Skeletal muscle tissue (tissue), 5 donors: ENCODE measurements at places on chromosomes 1 and 21. TPM values are rescaled to one million over a fixed set of nuclear protein-coding genes. Genes with fewer than 3 reads are reported as not detected.

The BARHL2 gene
- total RNA-seq, result not detected

The C8A gene
- not detected for total RNA-seq

The AIRE gene
- total RNA-seq, result not detected

The GSTM5 gene
- total RNA-seq, result 11.5 TPM

The WLS gene
- 68.9 TPM for total RNA-seq

The FAM131C gene
- not detected for total RNA-seq

The OR2G6 gene
- not detected for total RNA-seq

The ANKRD34A gene
- under 0.01 TPM for total RNA-seq

The MMP23B gene
- total RNA-seq, result 17.2 TPM

The TTC22 gene
- total RNA-seq, result not detected

The CLDN17 gene
- not detected for total RNA-seq

The CFAP57 gene
- 0.52 TPM for total RNA-seq

The CNIH3 gene
- total RNA-seq, result 4.2 TPM

The NUAK2 gene
- 1.0 TPM for total RNA-seq

The AMPD1 gene
- total RNA-seq, result 40.7 TPM

The SAMSN1 gene
- total RNA-seq, result 3.1 TPM

The KLHL17 gene
- total RNA-seq, result 1.0 TPM

The DISC1 gene
- total RNA-seq, result 12.5 TPM

The CSF3R gene
- 3.7 TPM for total RNA-seq

The MNDA gene
- total RNA-seq, result 4.7 TPM

The PTPRU gene
- total RNA-seq, result 27.1 TPM

The NMNAT2 gene
- 0.52 TPM for total RNA-seq

The SESN2 gene
- total RNA-seq, result 2.1 TPM

The KCNQ4 gene
- total RNA-seq, result 4.2 TPM

The SPATA45 gene
- 1.6 TPM for total RNA-seq

The TNNT2 gene
- 89.2 TPM for total RNA-seq

The AUNIP gene
- 1.6 TPM for total RNA-seq

The KCNJ9 gene
- not detected for total RNA-seq

The PLPPR4 gene
- 7.3 TPM for total RNA-seq

The TMCO4 gene
- 2.6 TPM for total RNA-seq

The FCGR3B gene
- 2.6 TPM for total RNA-seq

The SPATA1 gene
- 1.0 TPM for total RNA-seq

The SLAMF6 gene
- total RNA-seq, result 0.52 TPM

The CRP gene
- not detected for total RNA-seq

The TINAGL1 gene
- 17.2 TPM for total RNA-seq

The HSF2BP gene
- total RNA-seq, result 1.6 TPM

The THEM5 gene
- total RNA-seq, result not detected
